Kidney tubule cell (primary cell): ENCODE measurements at places on chromosomes 5 and 9.

DNA sequence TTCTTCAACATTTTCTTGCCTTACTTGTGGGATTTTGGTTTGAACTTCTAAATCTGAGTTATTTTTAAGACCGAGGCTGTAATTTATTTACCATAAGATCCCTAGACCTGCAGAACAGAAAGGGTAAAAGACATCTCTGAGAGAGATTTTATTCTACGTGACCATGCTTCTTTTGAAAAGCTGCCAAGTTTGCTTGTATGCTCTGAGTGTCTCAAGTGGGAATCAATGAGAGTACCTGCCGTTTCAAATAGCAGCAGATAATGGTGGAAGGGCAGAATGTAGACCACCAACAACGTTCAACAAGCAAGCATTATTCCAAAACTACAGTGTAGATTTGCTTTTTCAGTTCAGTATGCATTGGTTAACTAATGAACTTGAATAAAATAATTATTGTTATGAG, 108.6 kb upstream of the MINAR2 start:
- DNase-seq: no peak

DNA sequence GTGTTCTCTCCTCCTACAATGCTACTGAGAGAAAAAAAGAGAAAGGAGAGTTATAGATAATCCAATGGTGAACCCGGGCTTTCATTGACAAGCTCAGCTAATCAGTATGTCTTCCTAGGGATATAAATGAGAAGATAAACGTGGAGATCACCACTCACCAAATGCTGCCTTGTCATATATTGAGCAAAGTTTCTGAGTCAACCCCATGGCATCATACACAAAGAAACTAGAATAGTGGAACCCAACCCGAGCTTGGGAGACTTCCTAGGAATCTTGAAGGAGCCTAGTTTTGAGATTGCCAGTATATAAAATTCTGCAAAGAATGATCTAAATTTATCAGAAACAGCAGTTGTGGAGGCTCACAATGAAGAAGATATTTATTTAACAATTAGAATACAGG, 47.8 kb downstream of the PTPN3 start:
- no peak for DNase-seq

- DNase-seq: peak; percentile 18
Measured at GRCh38 chr5:102090770-102091169, 205.3 kb downstream of the SLCO4C1 start.

- no peak for DNase-seq
Measured at GRCh38 chr5:9920697-9921096, 290.5 kb upstream of the TAS2R1 start.

DNA sequence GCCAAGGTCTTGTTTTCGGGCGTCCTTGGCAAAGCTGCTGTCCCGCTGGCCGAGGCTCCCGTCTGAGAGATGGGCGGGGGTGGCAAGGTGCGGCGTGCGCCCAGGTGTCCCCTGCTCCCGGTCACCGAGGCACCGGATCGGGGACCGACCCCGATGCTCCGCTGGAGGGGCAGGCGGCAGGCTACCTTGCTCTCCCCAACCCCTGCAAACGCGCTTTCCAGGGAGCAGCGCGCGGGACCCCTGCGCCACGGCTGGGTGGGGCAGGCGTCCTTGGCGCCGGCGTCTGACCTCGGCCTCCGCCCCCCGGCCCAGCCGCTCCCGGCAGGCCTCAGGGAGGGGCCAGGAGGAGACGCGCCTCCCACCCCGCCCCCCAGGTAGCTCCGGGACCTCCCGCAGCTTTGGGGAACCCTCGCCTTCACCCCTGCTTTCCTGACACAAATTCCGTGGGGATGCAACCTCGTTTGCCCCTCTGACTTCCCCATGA, 551 bp downstream of the N4BP3 start:
- no peak for DNase-seq

DNA sequence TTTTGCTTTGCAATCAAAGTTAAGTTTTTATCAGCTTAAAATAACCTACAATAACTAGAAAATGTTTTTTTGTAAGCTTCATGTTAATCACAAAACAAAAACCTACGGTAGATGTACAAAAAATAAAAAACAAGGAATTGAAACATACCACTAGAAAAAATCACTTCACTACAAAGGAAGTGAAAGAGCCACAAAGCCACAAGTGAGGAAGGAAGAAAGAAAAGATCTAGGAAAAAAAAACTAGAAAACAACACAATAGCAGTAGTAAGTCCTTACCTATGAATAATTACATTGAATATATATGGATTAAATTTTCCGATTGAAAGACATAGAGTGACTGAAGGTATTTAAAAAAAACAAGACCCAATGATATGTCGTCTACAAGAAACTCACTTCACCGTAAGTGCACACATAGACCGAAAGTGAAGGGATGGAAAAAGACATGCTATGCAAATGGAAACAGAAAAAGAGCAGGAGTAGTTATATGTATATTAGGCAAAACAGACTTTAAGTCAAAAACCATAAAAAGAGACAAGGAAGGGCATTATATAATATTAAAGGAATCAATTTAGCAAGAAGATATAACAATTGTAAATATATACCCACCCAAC, 13.4 kb upstream of the ZDHHC21 start:
- DNase-seq: no peak

DNA sequence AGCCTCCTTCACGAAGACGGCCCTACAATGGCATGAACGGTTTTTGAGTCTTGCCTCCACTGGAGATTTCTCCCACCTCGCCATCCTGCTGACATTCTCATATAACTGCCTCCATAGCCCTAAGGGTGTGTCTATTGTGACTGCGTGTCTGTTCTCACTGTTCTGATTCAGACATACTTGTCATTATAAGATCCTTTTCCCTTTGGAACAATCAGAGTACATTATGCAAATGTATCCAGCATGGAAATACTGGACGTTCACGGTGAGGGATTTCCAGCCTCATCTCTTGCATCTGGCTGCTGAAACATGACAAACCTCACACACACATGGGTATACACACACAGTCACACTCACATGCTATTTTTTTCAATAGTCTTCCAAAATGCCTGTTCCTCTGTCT, 402.1 kb downstream of the DIRAS2 start:
- DNase-seq: no peak

- peak; percentile 98 for DNase-seq
Measured at GRCh38 chr5:38347040-38347763, 88.8 kb downstream of the EGFLAM start.

DNA sequence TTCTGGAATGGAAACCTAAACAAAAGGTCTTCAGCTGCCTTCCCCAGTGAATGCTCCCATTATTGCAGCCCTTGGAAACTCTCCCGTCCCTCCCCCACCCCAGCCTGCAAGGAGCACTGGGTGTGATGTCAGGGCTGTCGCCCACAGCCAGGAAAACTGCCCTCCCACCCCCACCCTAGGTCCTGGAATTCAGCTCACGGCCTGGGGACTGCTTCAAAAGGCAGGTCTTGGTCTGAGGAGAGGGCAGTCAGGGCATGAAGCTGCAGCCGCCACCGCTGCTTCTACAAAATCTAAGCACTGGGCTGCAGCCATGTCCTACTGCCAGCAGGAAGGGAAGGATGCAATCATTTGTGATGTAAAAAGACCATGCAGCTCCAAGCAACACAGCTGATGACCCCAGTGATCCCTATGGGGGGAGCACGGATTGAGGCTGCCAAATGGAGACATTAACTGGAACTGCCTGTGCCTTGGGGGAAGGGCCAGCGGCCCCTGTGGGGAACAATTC, 11.4 kb downstream of the GRHPR start:
- DNase-seq: no peak

- DNase-seq: peak; percentile 30
Measured at GRCh38 chr5:94893412-94894135, 275.1 kb downstream of the SLF1 start.

DNA sequence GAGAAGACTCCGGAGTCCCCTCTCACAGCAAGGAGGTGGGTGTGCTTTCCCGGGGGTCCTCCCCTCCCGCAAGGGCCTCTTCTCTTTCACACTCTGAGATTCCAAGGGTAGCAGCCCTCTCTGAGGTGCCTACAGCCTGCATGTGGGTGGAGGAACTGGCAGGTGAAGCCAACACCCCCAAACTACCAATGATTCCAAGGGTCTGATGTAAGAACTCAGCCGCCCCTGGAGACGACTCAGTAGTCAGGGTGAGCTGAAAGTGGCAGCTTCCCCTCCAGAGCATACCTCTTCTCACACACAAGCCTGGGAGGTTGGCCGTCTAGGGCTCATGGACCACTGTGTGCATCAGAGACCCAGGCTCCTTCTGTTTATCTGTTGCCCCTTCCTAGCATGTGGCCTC, 66.1 kb downstream of the TSPAN17 start:
- no peak for DNase-seq

DNA sequence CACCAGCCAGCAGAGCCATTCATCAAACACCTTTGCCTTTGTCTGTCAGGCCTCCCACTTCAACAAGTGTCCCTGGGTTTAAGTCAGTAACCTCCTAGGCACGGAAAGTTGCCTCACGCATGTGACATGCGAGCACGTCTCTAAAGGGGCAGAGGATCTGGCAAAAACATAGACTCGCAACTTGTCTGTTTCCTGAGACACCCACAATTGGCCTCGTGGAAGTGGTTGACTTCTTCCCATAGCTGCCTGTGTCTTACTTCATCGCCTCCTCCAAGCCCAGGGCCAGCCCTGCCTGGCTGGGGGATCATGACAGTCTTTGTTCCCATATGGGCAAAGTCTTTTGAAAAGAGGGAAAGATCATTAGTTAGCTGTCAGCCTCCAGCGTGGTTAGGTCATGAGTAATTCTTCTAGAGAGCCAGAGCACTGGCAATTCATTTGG, 35.5 kb upstream of the GLRX start:
- DNase-seq: peak; percentile 70

DNA sequence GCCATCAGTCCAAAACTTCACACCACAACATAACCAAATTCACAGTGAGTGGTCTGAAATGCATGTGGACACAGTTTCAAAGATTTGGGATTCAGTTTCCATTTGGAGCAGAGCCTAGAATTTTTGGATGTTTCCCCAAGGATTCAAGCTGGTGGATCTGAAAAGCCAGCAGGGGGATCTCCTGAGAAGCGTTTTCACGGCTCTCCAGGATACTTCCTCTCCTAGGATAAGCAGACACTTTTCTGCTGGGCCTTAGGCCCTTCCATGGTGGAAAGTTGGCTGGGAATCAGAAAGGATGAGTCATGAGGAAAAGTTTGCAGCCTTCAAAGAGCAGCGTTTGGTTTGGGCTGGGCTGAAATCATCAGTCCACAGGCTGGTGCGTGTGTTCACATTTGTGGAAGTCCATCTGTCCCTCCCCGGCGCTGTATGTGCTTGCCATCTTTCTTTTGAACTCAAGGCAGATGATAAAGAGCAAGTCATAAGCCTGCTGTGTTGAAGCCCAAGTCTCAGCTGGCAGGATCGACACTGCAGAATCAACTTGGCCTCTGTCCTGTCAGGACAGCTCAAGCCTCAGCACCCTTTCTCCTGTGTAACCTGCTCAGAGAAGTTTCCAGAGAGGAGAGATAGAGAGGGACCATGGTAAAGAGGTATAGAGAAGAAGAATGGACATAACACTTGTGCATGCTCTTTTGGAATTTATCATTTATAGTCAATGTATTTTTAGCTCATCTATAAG, 152.6 kb upstream of the MSX2 start:
- DNase-seq: peak; percentile 82

DNA sequence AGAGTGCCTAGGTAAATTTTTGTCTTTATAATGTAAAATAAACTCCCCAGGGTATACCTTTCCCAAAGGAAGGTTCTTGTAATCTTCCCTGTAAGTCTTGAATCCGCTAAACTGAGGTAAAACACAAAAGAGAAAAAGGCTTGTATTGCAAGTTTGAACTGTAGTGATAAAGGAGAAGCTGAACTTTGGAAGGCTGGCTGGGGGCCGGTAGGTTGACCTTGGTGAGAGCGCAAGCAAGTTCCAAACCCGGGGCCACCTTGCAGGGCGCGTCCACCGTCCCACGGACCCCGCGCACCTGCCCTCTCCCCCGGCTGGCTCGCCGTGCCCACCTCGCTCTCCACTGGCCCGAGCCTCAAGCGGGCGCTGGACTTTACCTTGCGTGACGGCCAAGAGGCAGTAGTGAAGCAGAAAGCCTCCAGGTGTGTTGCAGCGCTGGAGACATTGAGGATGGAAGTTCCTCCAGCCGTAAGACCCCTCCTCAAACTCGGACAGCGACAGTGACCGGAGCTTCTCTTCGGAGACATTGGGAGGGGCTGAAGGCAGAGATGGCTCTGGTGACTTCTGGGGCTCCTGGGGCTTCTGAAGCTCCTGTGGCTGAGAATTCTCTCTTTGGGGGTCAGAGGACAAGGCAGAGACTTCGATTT, 428 bp downstream of the SLCO4C1 start:
- DNase-seq: peak; percentile 19

DNA sequence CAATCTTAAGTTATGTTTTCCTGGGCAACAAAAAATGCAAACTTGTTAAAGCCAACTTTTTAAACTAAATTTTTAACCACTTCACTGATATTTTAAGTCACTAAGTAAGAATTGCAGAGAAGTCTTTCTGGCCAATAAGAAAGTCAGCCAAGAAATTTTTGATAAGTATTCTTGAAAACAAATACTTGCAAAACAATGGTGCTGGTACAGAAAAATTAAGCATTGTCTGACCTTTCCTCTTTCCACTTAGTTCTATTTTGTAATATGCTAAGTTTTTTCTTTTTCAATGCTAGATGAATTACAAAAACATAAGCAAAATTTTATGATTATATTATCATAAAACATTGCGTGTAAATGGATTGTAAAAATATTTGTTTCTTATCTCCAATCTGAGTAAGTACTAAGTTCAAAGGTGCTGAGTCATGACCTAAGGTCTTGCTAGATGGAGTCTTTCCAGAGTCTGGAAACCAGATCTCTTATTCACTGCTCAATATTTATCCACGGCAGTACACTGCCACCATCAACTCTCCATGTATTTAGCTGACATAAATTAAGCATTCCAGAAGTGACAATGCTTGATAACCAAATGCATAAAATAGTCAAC, 139.7 kb downstream of the MEF2C start:
- DNase-seq: peak; percentile 16

GRCh38 chr9:12988258-12988657, 213.4 kb downstream of the LURAP1L start:
- DNase-seq: no peak

DNA sequence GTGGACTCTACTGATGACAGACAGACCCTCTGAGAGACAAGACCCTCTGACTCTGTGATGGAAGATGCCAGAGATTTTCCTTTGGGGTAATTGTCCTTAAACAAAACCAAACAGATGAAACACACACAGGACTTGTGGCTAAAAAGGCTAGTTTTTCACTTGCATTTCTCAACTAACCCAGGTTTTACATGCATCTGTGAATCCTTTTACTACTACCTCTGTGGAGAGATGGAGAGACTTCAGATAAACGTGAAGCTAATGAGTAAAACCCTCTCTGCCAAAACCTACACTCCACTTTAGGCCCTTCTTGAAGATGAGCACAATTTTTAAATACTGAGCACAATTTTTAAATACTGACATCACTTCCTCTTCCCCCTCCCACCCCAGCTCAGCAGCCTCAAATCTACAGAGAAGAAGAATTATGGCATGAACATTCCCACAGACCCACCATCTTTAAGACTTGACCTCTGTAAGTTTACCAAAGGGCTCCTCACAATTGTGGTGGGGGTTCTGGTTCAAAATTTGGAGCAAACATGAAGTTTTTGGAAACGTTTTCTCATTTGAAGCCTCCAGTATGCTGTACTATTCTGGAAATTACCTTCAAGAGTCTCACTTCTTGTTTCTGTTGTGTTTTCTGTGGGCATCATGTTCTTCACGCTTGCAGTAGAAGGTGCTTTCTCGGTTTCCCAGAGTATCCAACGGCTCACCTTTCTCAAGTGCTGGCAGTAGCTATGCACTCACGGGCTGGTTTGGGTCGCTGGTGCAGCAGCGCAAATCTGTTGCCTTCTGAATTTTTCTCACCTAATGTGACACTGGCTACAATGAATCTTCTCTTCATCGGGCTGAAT, 42.7 kb downstream of the ACER2 start:
- no peak for DNase-seq

GRCh38 chr9:136808075-136808805, 492 bp downstream of the RABL6 start:
- DNase-seq: peak; percentile 47

GRCh38 chr9:116391306-116391900, 237.8 kb downstream of the PAPPA start:
- peak; percentile 92 for DNase-seq
